ENCODE measurements at places on chromosomes 4 and X.

GRCh38 chr4:142044271-142044670 lies 407.9 kb downstream of the IL15 start:
- no peak for DNase-seq

GRCh38 chr4:101667348-101667747 lies 123.2 kb upstream of the BANK1 start:
- no peak for DNase-seq

DNA sequence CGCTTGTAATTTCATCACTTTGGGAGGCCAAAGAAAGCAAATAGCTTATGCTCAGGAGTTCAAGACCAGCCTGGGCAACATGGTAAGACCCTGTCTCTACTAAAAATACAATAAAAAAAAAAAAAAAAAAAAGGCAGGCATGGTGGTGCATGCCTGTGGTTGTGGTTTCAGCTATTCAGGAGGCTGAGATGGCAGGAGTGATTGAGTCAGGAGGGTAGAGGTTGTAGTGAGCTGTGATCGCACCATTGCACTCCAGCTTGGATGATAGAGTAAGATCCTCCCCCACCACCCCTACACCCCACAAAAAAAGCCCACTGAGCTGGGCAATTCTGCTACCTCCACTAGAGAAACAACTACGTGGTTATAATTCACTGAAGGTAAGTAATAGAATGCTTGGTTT lies 118.8 kb upstream of the PCDH18 start:
- DNase-seq: no peak

DNA sequence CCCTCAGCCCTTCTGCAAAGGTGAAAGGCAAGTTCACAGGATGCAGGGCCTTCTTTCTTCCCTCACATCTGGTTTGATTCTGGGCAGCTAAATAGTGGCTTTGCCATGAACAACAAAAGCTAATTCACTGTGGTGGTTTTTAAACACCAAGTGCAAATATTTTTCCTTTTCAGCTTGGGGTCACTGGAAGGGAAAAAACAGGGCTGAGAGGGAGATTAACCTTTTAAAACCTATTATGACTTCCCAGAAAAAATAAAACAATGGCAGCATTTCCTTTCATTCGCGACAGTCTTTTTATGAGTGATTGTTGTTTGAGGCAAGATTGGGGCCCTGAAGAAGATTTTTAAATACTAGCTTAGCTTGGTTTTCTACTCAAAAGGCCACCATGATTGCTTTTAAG lies 103.7 kb upstream of the SCML1 start:
- DNase-seq: no peak

- DNase-seq: no peak
Measured at GRCh38 chr4:141046255-141046654, 87.0 kb downstream of the RNF150 start.

DNA sequence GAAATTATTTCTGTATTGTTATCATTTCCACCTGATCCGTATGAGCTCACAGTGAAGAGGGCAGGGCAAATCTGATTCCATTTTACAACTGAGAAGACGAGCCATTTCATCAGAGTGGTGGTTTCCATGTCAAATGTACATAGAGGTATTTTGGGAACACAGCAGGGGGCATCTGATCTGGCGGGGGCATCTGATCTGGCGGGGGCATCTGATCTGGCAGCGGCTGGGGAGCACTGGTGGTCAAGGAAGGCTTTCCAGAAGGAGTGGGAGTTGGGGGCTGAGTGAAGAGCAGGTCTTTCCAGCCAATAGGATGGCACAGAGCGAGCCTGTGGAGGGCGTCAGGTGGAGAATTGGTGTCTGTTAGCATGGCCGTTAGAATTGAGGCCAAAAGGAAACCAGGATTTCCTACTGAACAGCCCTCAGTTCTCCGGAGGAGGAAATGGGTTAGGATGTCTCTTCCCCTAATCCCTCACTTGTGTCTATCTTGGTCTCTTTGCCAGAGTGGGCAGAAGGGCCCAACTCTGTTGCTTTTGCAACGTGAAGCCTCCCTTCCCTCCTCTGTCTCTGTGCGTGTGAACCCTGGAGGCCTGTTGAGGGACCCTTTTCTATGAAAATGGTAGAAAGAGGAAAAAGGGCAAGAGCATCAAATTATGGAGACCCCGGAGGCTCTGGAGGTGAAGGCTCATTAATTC lies 41.3 kb downstream of the RHOH start:
- no peak for DNase-seq

DNA sequence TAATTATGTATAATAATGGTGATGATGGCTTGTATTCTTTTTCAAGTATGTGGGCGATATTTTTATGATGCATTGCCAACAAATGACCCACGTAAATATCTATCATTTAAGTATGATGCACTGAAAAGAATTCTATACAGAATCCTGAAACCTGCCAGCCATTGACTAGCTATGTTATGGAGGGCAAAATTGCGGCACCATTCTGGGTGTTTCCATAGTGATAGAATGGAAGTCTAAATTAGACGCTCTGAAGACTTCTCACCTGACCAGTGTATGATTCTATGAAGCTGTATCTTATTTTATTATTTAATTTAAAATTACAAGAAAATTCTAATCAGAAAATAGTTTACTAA lies 677 bp upstream of the CENPC start:
- DNase-seq: no peak

DNA sequence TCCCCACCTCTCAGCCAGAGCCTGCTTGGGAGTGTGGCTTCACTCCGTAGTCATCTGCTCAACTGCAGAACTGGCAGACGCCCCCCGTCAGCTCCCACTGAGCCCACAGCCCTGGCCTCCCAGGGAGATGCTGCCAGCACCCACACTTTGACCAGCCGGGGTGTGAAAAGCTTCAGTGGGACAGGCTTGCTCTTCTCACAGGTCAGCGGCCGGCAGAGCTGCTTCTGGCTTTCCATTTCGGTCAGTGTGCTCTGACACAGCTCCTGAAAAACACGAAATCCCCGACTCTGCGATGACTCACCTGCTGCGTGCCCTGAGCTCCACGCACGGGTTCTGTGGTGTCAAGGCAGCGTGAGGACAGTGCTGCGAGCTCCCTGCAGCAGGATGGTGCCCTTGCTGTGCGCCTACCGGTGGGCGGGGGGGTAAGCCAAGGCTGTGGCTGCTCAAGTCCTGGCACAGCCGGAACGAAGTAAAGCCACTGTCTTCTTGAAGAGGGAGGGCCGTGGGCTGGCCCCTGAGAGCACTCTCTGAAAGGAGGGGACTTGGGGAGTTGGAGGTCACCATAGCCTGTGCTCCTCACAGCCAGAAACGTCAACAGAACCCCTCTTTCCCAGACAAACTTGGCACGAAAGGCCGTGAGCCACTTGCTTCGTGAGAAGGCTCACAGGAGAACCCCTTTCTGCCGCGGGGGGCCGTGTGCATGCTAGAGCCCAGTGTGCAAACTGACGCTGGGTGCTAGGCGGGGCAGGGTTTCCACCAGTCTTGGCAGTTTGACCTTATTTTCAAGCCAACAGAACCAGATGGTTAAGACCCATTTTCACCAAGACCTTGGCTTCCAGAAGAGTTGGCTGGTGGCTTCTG lies 23.6 kb downstream of the NOP14 start:
- no peak for DNase-seq

DNA sequence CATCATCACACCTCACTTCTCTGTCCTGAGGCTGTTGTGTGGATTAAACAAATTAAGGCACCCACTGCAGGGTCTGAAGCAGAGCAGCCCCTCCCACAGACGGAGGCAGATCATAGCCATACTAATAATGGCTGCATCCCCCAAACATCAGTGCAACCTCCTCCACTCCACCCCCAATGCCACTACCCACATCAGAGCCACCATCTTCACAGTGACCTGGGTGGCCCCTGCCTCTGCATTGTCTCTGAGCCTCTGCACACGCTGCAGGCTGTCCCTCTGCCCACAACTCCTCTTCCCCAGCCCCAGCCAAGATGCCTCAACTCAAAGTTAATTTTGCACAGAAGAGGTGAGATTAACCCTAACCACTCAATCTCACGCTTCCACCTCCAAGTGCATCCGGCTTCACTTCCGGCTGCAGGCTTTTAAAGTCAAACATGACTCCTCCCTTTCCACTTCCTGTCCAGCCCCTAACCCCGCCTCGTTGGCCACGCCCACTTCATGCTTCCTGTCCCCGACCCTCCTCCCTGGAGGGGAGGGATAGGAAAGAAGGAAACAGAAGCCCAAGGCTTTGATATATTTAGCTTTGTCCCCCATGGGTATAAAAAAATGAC lies 22.7 kb downstream of the JAKMIP1 start:
- DNase-seq: no peak

GRCh38 chr4:176708771-176709311 lies 83.9 kb downstream of the VEGFC start:
- no peak for DNase-seq

DNA sequence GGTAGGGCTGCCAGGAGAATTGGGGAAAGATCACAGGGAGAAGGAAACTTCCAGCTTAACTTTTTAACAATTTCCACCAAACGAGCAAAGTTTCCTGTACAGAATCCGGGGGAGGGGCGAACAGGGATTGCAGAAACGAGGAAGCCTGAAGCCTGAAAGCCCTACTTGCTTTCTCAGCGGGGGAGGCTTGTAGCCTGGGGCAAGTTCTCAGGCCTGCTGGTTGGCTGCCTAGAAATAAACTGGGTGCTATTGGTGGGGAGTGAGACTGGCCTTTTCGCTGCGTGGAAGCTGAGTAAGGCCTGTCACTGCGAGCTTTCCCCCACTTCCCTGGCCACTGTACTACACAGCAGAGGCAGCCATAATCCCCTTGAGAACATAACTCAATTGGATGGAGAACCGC lies 110.8 kb upstream of the ATP8A1 start:
- DNase-seq: no peak

DNA sequence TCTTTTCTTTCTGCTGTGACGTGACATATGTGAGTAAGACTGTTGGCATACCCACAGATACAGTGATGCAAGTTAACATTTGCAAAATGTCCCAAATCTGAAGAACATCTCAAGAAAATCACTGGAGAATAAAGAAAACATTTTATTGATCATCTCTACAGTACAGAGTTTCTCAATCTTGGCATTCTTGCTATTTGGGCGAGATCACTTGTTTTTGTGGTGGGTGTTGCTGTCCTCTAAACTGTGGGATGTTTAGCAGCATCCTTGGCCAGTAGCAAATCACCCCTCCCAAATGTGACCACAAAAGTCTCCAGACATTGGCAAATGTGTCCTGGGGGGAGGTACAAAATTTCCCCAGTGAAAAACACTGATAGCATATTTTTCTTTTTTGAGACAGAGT lies 28.8 kb downstream of the AMELX start:
- DNase-seq: no peak

GRCh38 chrX:41707218-41707617 lies 16.8 kb upstream of the GPR82 start:
- DNase-seq: no peak

DNA sequence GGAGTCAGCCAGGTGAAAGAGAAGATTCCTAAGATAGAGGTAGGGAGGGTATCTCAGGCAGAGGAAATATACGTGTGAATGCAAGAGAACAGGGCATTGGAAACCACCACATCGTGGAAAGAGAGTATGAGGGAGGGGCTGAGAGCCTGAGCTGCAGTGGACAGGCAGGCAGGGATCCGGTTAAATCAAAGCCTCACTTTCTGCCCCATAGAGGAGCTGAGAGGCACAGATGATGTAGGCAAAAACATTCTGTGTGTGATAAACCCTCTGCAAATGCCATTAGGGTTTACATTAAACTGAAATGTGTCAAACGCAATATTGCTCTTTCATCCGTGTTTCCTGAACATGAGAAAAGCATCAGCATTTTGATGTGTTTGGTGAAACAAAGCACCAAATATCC lies 298.1 kb upstream of the TAPT1 start:
- no peak for DNase-seq

- DNase-seq: no peak
Measured at GRCh38 chr4:123939621-123940020, 543.0 kb downstream of the SPRY1 start.

DNA sequence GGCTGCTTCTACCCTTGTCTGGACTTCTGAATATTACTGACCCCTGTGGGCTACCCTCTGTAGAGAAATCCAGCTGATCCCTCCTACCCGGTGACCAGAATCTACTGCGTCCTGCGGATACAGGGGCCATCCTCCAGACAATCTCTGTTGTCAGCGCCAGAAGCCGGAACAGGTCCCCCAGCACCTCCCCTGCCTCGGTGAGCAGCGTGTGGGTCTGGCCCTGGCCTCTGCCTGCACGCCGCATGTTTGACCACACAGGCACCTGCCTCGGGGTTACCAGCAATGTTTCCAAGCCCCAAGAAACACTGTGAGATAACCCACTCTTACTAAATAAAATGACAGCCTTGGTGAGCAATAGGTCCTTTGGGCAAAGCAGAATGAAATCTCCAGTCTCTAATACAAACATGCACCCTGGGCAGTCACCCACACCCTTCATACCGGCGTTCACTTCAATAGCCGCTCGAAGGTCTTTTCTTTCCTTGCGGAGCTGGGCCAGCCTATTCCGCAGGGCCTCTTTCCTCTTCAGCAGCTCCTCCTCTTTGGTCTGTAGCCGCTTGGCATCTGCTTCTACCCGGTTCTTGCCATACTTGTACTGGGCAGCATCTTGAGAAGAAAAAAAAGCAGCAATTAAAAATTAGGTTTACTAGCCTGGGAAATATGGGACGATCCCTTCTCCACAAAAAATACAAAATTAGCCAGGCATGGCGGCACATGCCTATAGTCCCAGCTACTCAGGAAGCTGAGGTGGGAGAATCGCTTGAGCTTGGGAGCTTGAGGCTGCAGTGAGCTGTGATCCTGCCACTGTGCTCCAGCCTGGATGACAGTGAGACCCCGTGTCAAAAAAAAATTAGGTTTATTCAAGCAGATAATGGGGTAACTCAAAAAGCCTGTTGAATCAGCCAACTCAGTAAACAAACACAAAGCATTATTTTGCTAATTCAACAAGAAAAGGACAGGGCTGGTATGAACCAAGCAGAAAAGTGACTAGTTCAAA lies 165.1 kb downstream of the AFAP1 start:
- DNase-seq: no peak

Measured in stimulated activated CD8-positive, alpha-beta memory T cell treated with anti-CD3 and anti-CD28 coated beads, Interleukin-4, amount 100 ng/mL, for 1 hour (primary cell).